ENCODE measurements at places on chromosomes 6 and 20.

GRCh38 chr6:152932865-152933264 lies 50.0 kb downstream of the FBXO5 start:
- no peaks in the 10 kb centered on the region for H3K36me3 ChIP-seq
- DNase-seq, result no peak
- no peak overlapping the region for H3K27ac ChIP-seq
- H3K27me3 ChIP-seq, result no peaks in the 10 kb centered on the region

GRCh38 chr6:94955156-94955555 lies 622.2 kb upstream of the MANEA start:
- no peak overlapping the region for H3K27ac ChIP-seq
- H3K4me1 ChIP-seq, result no peaks in the 10 kb centered on the region
- no peaks in the 10 kb centered on the region for H3K36me3 ChIP-seq

DNA sequence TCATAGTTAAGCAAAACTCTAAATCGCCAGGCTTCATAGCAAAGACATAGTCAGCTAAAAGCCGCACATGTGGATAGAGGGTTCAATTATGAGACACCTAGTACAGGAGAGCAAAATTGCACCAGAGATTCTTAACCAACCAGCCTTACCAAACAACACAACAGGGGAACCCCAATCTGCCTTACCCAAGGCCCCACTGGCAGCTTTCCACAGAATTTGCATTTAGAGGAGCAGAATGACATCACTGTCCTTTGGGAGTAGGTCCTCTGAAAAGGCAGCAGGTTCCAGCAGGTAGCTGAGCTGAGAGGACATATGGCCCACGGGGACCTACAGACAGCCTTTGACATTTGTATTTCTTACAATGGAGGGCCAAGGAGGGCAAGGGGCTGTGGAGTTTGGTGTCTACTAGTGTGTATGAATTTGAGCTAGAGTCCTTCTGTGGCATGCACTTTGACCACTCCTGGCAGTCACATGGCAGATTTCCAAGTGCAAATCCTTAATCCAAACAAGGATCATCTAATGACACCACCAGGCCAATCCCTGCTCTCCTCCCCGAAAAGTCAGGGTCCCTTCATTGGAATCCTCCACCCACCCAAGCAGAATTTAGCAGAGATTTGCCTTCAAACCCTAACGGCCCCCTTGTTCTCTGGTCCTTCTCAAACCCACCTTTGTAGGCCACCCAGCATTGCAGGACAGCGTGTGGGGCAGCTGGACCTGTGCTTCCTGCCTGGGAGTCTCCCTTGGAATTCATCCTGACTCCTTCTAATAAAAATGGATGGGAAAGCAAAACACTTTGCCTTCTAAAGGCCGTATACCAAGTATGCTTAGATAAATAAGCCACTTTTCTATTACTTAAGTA lies 171.2 kb upstream of the SUPT3H start:
- DNase-seq, result no peak
- no peak overlapping the region for H3K27ac ChIP-seq
- no peaks in the 10 kb centered on the region for H3K4me1 ChIP-seq
- H3K4me3 ChIP-seq, result no peak overlapping the region
- H3K27me3 ChIP-seq, result no peaks in the 10 kb centered on the region

GRCh38 chr20:22962567-22963439 lies 72.3 kb upstream of the SSTR4 start:
- H3K4me1 ChIP-seq, result no peaks in the 10 kb centered on the region
- no peak overlapping the region for H3K27ac ChIP-seq

- H3K27me3 ChIP-seq, result peaks cover 76% of the 10 kb centered on the region
- no peak for DNase-seq
- no peaks in the 10 kb centered on the region for H3K36me3 ChIP-seq
- H3K27ac ChIP-seq, result no peak overlapping the region
- H3K4me1 ChIP-seq, result peaks cover 6% of the 10 kb centered on the region
Observed at GRCh38 chr20:21515300-21516179, 1.7 kb upstream of the NKX2-2 start.

GRCh38 chr6:5241252-5241651 lies 19.5 kb downstream of the LYRM4 start:
- H3K4me1 ChIP-seq, result 0 out of 2 replicates have a peak, but pooled peaks cover 1% of the 10 kb centered on the region
- no peak overlapping the region for H3K27ac ChIP-seq
- DNase-seq, result no peak
- H3K36me3 ChIP-seq, result no peaks in the 10 kb centered on the region
- H3K4me3 ChIP-seq, result no peak overlapping the region

GRCh38 chr6:146153040-146153758 lies 124.3 kb downstream of the GRM1 start:
- no peaks in the 10 kb centered on the region for H3K36me3 ChIP-seq
- no peaks in the 10 kb centered on the region for H3K4me1 ChIP-seq
- H3K27me3 ChIP-seq, result no peaks in the 10 kb centered on the region
- DNase-seq, result no peak

DNA sequence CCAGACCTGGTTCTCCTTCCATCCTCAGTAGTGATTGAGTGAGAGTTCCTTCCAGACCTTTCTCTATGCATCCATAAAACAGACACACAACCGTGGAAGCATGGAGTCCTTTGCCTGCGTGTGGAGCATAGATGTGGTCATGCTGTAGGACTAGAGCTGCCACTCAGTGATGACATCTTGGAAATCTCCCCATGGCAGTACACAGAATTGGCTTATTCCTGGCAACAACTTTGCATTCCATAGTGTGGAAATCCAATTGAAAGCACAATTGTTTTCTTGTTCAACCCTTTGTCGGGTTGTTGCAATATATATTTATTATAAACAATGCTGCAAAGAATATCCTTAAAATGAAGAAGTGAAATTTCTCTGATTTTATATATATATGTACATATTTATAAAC lies 547.8 kb downstream of the CDH26 start:
- no peaks in the 10 kb centered on the region for H3K36me3 ChIP-seq
- no peak overlapping the region for H3K27ac ChIP-seq
- no peaks in the 10 kb centered on the region for H3K27me3 ChIP-seq
- H3K4me3 ChIP-seq, result no peak overlapping the region
- no peak for DNase-seq

GRCh38 chr6:606829-607379 lies 50.0 kb downstream of the HUS1B start:
- no peaks in the 10 kb centered on the region for H3K27me3 ChIP-seq
- H3K4me1 ChIP-seq, result no peaks in the 10 kb centered on the region
- no peaks in the 10 kb centered on the region for H3K36me3 ChIP-seq
- DNase-seq, result no peak
- H3K27ac ChIP-seq, result no peak overlapping the region
